ENCODE measurements at places on chromosomes 6 and 20.

DNA sequence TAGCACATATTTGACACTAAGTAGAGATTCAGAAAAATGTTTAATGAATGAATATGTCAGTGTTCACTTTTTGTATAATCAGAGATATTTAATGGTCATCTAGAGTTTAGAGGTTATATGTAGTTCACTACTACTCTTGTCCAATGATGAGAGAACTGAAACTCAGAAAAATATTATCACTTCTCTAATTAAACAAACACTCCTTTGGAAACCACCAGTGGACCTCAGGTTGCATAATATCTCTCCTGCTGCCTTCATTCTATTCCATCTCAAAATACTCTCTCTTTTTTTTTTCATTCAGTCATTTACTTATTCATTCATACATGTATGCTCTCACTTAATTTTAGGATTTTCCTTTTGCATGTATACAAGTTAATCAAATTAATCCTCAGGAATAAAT, 423.1 kb upstream of the RNF217 start:
- no peak for DNase-seq

- DNase-seq, result no peak
Observed at GRCh38 chr6:167756597-167756996, 70.1 kb upstream of the AFDN start.

- no peak for DNase-seq
Observed at GRCh38 chr6:141938664-141939063, 194.1 kb upstream of the GJE1 start.

- peak; percentile 59 for DNase-seq
Observed at GRCh38 chr6:155177363-155177961, 86.4 kb upstream of the CLDN20 start.

- no peak for DNase-seq
Observed at GRCh38 chr6:41256383-41256782, 28.2 kb downstream of the TREML4 start.

- no peak for DNase-seq
Observed at GRCh38 chr6:113508249-113508648, 348.9 kb upstream of the MARCKS start.

GRCh38 chr6:104940893-104941728, 15.8 kb upstream of the LIN28B start:
- no peak for DNase-seq

DNA sequence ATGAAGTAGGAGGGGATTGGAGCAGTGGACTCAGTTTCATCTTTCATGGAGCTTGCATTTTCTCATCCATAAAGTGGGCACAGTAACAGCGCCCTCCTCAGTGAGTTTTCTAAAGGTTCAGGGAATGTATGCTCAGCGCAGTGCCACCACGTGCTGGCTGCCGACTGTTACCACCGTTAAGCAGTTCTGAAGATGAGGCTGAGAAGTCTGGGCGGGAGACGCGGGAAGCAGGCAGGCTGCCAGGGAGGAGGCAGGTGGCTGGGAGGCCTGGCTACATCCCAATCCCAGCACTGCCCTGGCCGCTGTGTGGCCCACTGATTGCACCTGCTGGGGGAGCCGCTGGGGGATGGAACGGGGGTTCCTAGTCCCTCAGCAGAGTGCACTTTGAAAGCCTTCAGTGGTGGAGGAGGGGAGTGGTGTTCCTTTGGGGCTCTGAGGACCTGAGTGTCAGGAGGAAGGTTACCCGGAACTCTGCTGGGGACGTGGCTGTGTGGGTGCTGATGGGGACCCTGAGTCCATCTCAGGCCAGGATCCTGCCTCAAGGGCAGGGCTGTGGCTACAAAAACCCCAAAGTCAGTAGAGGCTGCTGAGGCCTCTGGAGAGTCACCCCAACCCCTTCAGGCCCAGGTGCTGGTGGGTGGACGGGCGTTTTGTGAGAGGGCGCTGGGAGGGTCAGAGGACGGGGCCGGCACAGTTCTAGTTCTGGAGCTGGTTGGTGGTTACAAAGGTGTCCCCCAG, 28.0 kb upstream of the PHACTR3 start:
- no peak for DNase-seq

DNA sequence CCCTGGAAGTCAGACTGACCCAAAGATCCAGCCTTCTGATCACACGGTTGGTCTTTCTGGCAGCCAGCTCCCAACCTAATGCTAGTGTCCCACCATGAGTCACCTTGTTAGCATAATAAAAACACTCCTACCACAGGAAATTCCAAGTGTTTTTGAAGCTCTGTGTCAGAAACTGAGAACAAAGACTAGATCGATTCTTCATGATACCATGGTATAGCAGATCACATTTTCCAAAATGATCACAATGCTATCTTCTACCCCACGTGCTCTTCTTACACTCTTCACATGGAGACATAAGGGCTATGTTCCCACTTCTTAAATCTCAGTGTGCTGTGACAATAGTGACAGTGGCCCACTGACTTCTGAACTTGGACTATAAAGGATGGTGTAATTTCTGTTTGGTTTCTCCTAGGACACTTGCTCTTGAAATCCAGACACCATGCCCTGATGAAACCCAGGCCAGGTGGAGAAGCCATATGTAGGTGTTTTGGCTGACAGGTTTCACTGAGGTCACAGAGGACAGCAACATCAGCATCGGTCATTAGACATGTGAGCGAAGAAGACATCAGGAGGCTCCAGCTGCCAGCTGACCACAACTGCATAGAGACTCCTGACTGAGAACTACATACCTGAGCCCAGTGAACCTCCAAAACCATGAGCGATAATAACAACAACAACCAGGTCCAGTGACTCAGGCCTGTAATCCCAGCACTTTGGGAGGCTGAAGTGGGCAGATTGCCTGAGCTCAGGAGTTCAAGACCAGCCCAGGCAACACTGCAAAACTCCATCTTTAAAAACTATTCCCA, 57.5 kb downstream of the MKKS start:
- no peak for DNase-seq

- no peak for DNase-seq
Observed at GRCh38 chr6:146902846-146903245, 301.4 kb upstream of the STXBP5 start.

GRCh38 chr6:20126789-20127653, 85.2 kb downstream of the MBOAT1 start:
- peak; percentile 69 for DNase-seq

- DNase-seq, result no peak
Observed at GRCh38 chr6:45696738-45697137, 318.9 kb downstream of the CLIC5 start.

DNA sequence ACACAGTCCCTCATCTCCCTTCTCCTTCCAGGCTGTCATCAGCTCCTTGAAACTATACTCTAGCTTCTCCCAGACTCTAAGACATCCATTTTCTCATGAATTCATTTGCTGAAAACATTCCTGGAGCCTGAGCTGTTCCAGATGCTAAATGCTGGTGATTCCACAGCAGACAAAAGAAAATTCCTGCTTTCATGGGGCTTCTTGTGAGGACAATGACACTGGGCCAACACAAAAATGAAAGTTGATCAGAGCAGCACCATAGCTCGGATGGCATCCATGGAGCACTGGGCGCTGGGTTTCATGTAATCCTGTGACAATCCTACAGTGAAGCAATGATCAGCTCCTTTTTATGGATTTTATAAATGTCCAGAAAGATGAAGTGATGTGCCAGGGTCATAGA, 47.4 kb upstream of the STX16 start:
- no peak for DNase-seq

- no peak for DNase-seq
Observed at GRCh38 chr6:168584249-168584648, 143.3 kb downstream of the SMOC2 start.

GRCh38 chr20:53826597-53827291, 233.1 kb upstream of the ZNF217 start:
- no peak for DNase-seq

DNA sequence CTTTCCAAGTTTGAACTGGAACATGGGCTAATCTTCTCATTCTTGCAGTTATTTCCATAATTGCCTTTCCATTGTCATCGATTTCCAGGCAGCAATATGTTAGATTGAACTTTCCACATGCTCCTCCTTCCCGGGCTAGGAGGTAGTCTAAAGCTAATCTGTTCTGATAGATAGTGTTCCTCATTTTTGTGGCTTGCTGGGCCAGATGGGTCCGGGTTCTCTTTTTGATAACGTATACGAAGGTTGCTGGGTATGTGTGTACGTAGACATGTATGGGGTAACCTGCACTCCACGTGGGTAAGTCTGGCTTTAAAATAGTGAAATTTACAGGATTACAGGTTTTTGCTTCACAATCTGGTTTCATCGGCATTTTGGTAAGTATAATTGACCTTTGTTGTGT, 14.0 kb upstream of the GMPR start:
- no peak for DNase-seq

GRCh38 chr20:46741924-46742668, 32.6 kb downstream of the SLC2A10 start:
- DNase-seq, result no peak

DNA sequence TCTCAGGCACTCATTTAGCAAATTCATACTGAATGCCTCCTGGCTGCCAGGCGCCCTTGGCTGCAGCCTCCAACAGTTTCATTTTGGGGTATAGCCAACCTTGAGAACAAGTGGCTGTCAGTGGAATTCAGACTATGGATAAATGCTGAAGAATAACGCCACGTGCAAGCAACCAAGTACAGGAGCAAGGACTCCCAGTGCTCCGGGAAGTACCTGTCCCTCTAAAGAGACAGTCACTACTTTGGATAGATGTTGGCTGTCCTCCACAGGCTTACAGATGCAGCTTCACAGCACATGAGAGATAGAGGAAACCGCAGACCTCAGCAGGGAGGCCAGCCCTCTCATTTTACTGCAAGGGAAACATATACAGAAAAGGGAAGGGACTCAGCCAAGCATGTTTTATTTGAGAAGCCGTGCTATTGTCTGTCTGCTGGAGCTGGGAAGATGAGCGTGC, 658.2 kb downstream of the PTPRT start:
- DNase-seq, result no peak

- no peak for DNase-seq
Observed at GRCh38 chr6:131430531-131430930, 142.5 kb upstream of the ARG1 start.

DNA sequence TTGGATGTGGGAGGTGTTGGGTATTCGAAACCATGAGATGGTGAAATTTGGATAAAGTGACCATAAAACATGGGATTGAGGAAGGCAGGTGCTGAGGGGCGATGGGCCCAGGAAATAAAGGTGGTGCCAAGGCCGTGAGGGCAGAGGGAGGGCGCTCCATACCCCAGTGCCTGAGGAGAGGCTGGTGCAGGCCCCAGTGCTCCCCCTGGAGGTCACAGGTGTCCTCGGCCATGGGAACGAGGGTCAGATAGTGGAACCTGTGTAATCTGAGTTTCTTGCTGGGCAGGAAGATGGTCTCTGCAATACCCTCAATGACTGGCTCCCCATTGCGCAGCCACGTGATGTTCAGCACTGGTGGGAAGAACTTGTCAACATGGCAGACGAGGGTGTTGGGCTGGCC, 16.2 kb downstream of the HLA-DPB1 start:
- DNase-seq, result no peak

DNA sequence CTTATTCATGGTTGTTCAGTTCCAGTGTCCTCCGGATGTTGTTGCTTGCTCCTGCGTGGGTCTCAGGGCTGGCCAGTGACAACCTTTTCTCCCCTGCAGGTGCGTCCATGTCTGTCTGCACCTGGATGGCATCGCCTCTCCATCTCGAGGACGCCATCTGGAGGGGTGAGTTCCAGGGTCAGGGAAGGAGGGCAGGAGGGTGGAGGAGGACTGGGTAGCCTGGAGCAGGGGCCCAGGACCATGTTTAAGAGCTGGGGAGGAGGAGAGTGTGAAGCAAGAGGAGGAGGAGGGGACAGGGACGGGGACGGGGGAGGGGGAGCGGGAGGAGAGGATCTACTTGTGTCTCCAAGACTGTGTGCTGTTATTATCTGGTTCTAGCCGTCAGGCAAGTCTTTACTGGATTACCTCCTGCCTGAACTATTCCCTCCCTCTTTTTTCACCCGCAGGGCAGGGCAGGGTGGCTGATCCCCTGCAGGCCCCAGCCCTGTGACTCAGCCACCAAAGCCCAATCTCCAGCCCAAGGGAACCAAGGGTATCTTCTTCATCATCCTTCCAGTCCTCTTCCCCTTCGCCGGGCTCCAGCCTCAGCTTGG, 32.2 kb upstream of the TULP1 start:
- no peak for DNase-seq

GRCh38 chr20:60653111-60653845, 598.8 kb upstream of the CDH4 start:
- no peak for DNase-seq

Measured in LoVo (cell line).